ENCODE measurements at places on chromosomes 3 and 15.

DNA sequence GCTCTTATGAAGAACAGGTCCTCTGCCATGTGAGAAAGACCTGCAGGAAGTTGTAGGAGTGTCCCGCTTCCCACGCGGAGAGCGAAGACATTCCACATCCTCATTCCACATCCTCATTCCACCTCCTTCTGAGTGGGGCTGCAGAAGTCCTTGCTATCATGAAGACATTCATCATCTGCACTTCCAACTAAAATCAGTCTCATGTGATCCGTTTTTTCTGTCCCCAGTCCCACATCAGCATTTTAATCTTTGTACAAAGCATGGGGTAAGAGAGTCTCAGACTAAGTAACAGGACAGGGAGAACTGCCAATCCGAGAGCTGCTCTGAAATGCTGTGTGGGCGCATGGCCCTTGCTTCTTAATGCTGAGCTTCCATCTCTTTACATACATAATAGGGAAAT, 227.2 kb downstream of the RSRC1 start:
- DNase-seq, result no peak

DNA sequence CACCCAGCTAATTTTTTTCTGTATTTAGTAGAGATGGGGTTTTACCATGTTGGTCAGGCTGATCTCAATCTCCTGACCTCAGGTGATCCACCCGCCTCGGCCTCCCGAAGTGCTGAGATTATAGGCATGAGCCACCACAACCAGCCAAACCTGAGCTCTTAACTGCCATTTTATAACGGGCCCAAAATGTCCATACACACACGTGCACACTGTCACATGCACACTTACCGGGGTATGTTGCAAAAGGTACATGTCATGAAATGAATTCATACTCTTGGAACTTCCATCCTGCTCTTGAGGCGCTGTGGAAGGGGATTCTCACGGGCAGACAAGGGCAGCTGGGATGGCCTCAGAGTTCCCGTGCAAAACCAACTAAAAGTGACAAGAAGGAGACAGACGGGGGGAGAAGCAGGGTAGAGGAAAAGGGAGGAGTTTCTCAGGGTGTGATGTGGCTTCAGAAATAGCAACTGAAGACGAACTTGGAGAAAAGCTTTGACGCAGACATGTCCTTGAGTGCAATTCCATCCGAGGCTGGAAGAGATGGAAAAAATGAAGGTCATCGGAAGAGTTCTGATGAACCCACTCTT, 110.9 kb downstream of the BDH1 start:
- no peak for DNase-seq

GRCh38 chr3:23567917-23568316, 237.8 kb upstream of the UBE2E1 start:
- DNase-seq, result no peak

- DNase-seq, result no peak
Measured at GRCh38 chr3:72494130-72494529, 354.1 kb downstream of the SHQ1 start.

- DNase-seq, result no peak
Measured at GRCh38 chr3:107798381-107798780, 275.6 kb downstream of the BBX start.

DNA sequence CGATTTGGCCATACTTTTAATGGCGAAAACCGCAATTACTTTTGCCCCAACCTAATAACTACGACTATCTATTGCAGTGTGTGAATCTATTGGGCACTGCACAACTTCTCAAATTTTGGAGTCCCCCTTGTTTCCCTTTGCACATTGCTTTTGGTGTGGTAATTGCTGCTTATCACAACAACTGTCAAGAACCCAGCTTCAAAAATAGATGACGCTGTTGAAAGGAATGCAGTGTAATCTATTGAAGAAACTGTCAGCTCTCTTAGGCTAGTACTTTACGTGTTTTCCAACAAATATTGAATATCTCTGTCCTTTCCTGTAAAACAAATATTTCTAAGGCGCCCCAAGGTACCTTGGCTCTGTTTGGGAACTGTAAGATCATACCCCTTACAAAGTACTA, 222.8 kb upstream of the UBE2E2 start:
- no peak for DNase-seq

- peak; percentile 63 for DNase-seq
Measured at GRCh38 chr15:75455982-75456531, 4.6 kb upstream of the SIN3A start.

GRCh38 chr3:117600112-117600511, 890.5 kb downstream of the TUSC7 start:
- no peak for DNase-seq

- no peak for DNase-seq
Measured at GRCh38 chr15:45084163-45084562, 29.8 kb downstream of the DUOX2 start.

- no peak for DNase-seq
Measured at GRCh38 chr3:58899159-58899952, 150.5 kb downstream of the CFAP20DC start.
